LoVo (cell line): ENCODE measurements at places on chromosomes 13 and 19.

DNA sequence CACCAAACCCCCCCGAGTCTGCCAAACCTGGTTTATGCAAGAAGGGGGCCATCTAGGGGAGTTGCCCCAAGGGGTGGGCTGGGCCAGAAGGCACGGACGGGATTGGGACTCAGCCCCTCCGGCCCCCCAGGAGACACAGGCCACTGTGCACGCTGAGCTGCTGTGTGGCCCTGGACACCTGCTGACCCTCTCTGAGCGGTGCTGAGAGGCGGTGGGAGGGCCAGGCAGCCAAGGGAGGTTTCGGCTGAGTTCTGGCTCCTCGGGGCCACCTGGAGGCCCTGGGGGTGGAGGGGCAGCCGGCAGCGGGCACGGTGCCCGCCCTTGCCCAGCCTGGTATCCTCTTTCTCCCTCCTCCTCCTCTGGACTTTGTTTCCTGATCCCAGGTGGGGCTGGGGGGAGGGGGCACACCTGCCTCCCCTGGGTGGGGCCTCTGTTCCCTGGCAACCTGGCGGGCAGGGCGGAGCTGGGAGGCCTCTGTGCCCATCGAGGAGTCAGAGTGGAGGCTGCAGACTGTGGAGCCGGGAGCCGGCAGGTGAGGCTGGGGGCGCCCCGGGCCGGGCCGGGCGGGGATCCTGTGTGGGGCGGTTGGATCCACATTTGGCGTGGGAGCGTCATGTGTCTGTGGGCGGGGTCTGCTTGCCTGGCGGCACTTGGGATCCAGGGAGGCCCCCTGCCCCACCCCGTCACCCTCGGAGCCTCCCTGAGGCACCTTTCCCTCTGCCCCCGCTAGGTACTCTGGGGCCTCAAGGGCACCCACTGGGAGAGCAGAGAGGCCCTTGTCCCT is at the start of gene MISP:
TSS of gene MISP (plus strand) at position 473 of the 784 bp plus-strand sequence. CDS start 5,835 bp downstream, outside the sequence.
- DNase-seq: peak; percentile 91

GRCh38 chr13:33099860-33100259 is 83.6 kb downstream of the KL start:
- no peak for DNase-seq

DNA sequence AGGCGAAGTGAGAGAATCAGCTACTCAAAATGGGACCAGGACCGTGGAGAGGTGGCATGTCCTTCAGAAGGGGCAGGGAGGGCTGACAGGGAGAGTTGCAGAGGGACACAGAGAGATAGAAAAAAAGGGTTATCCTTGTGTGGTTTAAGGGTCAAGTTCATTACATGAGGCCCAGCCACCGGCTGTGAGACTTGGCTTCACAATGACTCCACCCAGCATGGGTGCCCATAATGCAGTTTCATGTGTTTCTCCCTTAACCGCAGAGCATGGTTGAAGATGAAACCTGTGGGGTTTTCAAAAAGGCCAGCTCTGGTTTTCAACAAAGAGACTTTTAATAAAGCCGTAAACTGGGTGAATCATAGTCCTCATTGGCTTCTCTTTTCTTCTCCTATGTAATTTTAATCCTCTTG is 164.6 kb downstream of the KLF5 start:
- DNase-seq: peak; percentile 63

DNA sequence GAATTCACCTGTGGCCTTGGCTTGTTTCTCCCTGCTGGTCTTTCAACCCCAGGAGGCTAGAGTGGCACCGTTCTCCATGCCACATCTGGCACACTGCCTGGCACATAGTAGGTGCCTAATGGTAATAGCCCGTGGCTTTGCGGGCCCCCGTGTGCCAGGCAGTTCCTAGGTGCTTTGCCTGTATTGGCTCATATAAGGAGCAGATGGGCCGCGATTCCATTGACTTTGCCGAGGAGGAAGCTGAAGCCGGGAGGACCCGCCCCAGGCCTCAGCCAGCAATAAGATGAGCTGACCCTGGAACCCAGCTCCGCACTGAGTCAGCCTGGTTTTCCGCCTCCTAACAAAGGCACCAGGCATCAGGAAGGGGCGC is 807 bp downstream of the PGLYRP1 start:
- DNase-seq: no peak
